ENCODE measurements at places on chromosomes 7 and 10. TPM values are rescaled to one million over a fixed set of nuclear protein-coding genes. Genes with fewer than 3 reads are reported as not detected.

- no peak for DNase-seq
Observed at GRCh38 chr7:156180451-156181229, 368.4 kb upstream of the SHH start.

MSMB gene
- not detected for total RNA-seq

EPO gene
- total RNA-seq, result not detected

- no peak for DNase-seq
Observed at GRCh38 chr10:74120911-74121310, 29.7 kb downstream of the AP3M1 start.

- no peak for DNase-seq
Observed at GRCh38 chr10:67780759-67781538, 57.0 kb downstream of the DNAJC12 start.

DNA sequence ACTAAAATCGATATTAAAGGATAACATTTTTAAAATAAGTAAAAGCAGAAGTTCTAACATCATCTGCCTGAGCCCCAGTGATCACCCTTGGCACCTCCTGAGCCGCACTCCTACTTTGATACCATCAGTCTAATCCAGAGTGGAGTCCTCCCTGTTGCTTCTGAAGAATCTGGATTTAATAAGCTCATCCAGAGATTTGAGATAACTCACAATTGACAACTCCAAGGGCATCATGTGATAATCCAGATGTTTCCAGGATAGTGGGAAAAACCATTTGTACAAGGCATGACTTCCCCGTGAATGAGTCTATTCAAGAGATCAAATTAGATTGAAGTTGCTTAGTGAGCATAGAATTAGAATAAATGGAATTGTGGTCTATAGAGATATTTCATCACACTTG lies 475.8 kb upstream of the C7orf33 start:
- DNase-seq, result no peak

DNA sequence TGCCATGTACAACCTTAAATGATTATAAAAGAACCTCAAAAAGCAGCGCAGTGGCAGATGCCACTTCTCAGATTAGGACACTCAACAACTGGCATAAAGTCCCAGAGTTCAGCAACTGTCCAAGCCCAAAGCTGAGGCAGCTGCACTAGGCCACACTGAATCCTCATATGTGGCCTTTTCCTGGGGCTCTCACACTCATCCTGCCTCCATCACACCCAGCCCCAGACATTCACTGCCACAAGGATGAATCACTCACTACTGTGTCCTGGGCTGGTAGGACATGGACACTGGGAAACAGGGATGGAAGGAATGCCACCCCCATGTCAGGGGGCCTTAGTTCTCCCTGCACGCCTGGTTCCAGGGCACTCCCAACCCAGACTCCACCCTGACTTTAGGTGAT lies 547.7 kb downstream of the TNS3 start:
- no peak for DNase-seq

AKR1C1 gene
- total RNA-seq, result 116 TPM

- DNase-seq, result no peak
Observed at GRCh38 chr10:34335960-34336690, 479.0 kb downstream of the PARD3 start.

DNA sequence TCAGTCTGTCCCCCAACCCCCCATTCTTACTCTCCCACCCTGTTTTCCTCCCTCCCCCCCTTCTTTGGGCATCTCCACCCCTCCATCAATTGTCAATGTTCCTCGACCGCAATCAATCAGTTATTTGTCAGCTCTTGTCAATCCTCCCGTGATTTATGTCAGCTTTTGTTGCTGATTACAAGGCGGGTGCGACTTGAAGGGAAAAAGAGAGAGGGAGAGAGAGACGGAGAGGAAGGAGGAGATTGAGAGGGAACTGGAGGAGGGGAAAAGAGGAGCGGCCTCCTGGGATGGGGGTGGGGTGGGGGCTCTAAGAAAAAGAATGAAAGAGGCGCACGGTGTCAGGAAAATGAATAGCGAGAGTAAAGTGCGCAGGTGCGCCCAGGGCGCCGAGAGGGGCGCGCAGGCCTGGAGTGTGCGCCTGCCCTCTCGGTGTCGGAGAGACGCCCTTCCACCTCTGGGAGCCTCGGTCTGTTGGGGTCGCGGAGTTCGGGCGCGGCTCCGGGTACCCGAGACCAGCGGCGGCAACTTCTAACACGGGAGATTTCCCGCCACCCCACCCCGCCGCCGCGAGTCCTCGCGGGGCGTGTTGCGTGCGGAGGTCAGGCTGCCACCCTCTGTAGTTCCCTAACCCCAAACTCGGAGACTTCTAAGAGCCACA lies 1.1 kb upstream of the ZNF503 start:
- no peak for DNase-seq

DNA sequence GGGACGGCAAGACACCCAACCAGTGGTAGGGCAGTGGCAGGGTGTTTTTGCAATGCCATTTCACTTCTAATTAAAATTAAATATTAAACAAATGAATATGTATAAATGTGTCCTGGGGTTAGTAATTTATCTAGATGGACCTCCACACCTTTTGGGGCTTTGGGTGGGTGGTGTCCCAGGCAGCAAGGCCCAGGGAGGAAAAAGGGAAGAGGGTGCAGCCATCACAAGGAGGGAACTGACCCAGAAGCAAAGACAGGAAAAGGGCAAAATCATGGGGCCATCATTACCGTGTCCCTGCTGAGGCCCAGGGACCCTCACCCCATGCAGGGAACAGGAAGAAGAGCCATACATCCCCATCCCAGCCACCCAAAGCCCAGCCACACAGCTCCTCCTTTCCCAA lies 204.6 kb downstream of the GRID1 start:
- DNase-seq, result no peak

ANKRD1 gene
- not detected for total RNA-seq

DNA sequence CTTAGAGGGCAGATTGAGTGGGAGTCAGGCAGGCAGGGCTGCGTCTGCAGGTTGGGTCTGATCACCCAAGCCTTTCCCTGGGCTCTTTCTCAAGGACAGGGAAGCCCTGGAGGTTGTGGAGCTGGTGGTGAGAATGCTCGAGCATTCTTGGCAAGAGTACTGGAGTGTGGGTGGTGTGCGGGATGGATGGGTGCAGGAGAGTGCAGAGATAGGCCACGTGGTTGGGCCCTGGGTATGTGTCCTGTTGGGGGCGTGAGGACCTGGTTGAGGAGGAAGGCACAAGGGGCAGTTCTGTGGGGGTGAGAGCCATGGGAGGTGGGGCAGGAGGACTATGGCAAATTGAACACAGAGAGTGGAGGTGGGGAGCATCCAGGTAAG lies 135.9 kb downstream of the PTPN20 start:
- DNase-seq, result no peak

GRCh38 chr10:35510891-35511290 lies 94.2 kb upstream of the GJD4 start:
- DNase-seq, result no peak

GRCh38 chr10:60735244-60735643 lies 43.0 kb upstream of the CDK1 start:
- DNase-seq, result no peak

GRCh38 chr7:78780560-78780959 lies 672.9 kb downstream of the MAGI2 start:
- DNase-seq, result no peak

DNA sequence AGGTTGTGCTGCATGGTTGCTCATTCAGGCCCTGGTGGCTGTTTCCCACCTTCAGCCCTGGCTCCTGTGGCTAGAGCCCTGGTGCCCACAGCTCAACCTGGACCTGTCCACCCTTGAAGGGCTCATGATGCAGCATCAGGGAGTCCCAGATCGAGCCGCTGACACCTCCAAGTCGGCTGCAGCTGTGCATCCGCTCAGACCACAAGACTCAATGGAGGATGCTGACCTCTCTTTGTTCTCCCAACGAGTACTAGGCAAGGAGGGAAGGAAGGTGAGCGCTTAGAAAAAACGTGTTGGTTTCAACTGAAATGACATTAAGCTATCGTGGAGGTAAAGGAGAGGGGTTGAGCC lies 9.5 kb upstream of the C10orf95 start:
- no peak for DNase-seq

GRCh38 chr7:90595801-90596670 lies at the start of gene CDK14:
TSS of gene CDK14 (plus strand) at chr7:90596321. CDS start at chr7:90596628, 307 bp downstream.
- DNase-seq, result peak; percentile 60

GRCh38 chr10:123766012-123766411 lies 99.9 kb downstream of the GPR26 start:
- DNase-seq, result no peak

LIPM gene
- not detected for total RNA-seq

- no peak for DNase-seq
Observed at GRCh38 chr10:51926337-51926736, 226.9 kb upstream of the CSTF2T start.

DNA sequence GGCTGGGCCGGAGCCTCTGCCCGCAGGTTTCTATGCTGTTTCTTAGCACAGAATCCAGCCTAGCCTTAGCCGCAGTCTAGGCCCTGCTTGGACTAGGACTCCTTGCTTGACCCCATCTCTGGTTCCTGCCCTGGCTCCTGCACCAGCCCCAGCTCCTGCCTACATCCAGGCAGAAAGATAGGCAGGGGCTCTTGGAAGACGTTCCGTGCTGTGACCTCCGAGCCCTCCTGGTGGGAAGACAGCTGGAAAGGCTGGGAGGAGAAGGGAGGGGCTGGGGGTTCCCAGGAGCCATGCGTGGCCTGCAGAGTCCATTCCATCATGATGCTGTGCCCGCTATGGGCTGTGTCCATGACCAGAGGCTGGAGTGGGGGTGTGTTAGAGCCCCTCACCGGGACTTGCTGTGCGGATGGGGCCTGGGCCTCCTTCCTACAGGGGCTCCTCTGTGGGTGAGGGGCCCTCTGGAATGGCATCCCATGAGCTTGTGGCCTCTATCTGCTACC lies 26.2 kb downstream of the RAMP3 start:
- DNase-seq, result no peak

HDAC9 gene
- 30.4 TPM for total RNA-seq

- no peak for DNase-seq
Observed at GRCh38 chr7:131602304-131602993, 46.0 kb upstream of the PODXL start.

- no peak for DNase-seq
Observed at GRCh38 chr7:18570441-18570840, 74.9 kb downstream of the HDAC9 start.

GRCh38 chr10:90435296-90435695 lies 422.5 kb downstream of the HTR7 start:
- DNase-seq, result no peak

All from omental fat pad (tissue), 4 donors.